ENCODE measurements at places on chromosomes 2 and 18.

- no peak for ATAC-seq
Observed at GRCh38 chr2:239153806-239154591, 246.8 kb downstream of the HDAC4 start.

DNA sequence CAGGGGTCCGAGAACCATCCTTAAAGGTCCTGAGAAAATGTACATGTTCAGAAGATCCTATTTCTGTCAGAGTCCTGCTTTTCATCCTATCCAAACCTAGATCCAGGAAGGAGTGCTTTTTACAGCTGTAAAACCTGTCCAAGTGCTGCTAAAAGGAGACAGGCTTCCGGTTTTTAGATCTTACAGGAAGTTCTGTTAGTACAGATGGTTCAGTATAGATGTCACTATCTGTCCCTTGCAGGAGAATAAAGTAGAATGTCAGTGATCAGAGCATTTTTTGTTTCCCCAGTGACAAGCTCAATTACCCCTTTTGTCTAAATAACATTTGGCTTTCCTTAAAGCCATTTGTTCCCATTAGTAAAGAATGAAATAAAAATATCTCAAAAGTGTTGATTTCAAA, 98.3 kb downstream of the NRP2 start:
- ATAC-seq, result no peak

DNA sequence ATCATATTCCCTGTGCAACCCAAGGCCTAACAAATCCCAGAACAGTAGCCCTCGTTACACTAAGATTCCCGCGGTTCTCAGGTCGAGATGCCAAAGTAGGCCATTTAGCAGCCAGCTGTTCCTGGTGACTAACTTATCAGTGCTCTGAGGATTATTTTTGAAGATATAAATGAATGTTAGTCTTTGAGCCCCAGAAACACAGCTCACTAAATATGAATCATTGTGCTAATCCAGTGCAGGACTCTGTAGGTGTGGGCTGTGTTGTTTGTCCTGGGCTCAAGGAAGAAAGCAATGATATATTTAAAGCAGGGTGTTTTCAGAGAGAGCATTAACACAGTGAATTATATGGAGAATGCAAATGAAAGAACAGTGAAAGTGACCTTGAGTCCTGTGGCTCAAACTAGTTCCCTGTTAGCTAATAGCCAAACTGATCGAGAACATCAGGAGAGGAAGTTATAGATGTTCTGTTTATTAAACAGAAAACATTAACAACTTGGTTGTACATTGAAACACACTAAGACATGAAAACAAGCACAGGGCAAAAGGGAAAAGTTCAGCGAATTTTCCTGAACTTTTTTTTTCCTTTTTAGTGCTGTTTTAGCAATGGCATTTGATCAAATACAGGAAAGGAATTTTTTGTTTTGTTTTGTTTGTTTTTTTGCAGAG, 228.3 kb downstream of the RNF152 start:
- no peak for ATAC-seq

- ATAC-seq, result no peak
Observed at GRCh38 chr2:2825516-2826208, 494.6 kb upstream of the MYT1L start.

- no peak for ATAC-seq
Observed at GRCh38 chr18:22210311-22210754, 40.9 kb downstream of the GATA6 start.

DNA sequence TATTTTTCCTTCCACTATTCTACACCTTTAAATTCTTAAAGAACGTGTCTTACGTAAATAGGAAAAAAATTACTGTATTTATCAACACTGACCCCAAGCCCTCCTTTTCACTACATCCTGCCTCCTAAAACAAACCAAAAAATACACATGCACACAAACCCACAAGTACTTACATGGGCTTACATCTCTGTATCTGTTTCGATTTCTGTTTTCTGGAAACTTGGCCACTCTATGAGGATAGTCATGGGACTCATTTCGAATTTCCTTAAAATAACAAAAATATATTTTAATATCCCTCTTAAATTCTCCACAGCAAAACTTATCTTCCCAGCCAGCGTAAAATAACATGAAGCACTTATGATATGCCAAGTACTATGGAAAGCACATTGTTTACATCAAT, 25.0 kb downstream of the PTPN2 start:
- no peak for ATAC-seq

DNA sequence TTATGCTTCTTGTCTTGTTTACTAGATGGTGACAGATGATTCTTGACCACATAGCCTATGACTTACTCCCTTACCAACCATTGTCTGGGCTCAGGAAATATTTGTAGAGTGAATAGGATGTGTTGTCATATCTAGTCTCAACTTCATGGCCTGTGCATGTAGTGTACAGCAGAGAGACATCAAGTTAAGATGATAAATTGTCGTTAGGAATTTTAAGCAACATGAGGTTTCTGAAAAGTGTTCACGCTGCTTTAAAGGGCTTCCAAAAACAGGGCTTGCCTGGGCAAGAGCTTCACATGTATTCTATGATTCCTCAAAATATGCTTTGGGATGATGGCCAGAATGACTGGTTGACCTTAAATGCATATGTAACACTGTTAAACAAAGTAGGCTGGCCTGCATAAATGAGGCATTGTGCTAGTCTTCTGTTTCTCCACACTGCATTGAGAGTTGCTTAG, 424.0 kb downstream of the RND3 start:
- peak; percentile 89 for ATAC-seq

- no peak for ATAC-seq
Observed at GRCh38 chr2:236061899-236062298, 106.3 kb downstream of the GBX2 start.

DNA sequence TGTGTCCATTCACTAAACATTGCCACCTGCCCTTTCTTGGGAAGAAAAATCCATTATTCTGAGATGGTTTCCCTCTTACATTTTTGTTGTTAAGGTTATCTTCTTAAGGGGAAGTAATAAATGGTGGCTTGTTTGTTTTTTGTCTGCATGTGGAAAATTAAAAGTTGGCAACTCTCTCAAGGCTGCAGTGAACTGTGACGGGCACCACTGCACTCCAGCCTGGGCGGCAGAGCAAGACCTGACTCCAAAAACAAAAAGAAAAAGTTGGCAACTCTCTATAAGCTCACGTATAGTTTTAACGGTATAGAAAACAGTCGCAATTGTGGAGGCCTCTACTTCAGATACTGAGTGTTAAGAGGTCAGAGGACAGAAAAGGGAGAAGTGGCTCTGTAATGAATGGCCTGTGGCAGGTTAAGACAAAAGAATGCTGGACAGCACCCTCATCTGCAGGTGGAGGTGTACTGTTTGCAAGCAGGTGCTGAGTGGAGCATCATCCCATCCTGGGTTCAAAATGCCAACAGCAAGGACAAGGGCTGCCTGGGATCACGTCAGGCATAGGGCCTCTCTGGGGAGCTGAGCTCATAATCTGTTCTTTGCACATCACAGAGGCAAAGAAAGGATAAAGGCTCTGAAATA, 16.7 kb downstream of the L3MBTL4 start:
- ATAC-seq, result no peak

GRCh38 chr2:161997916-161998471, 76.0 kb downstream of the DPP4 start:
- no peak for ATAC-seq

- ATAC-seq, result no peak
Observed at GRCh38 chr18:30684825-30685481, 357.6 kb downstream of the DSC3 start.

- ATAC-seq, result no peak
Observed at GRCh38 chr2:230688490-230688889, 24.2 kb upstream of the CAB39 start.

- no peak for ATAC-seq
Observed at GRCh38 chr2:48016225-48017019, 110.1 kb upstream of the FBXO11 start.

GRCh38 chr2:162012565-162013058, 61.4 kb downstream of the DPP4 start:
- ATAC-seq, result peak; percentile 61

DNA sequence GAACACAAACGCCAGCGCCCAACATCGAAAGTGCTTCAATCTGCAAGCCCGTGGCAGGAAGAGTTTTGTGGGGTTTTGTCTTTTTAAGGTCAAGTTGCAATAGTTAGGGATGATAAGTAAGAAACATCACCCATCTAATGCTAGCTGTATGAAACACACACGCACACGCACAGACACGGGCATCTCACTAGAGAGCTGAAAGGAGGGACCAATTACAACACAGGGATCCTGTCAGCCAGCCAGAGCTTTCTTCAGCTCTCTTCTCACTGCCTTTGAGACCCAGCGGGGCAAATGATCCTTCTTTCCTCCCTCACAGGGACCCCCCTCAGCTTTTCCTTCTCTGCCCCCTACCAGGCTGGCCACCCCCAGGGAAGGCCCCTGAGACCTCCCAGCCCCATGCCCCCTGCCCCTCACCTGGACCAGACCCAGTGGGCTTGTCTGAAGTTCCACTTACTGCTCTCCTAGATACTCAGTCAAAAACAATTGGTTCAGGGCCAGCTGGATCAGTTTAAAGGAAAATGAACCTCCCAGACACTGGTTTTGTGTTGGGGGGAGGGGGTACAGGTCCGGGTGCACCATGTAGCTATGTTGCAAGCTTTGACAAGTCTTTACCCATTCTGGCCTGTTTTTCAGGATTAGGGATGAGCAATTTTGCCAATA, 17.9 kb downstream of the CYP26B1 start:
- ATAC-seq, result no peak

- ATAC-seq, result peak; percentile 26
Observed at GRCh38 chr2:31079665-31080064, 58.6 kb downstream of the GALNT14 start.

- ATAC-seq, result no peak
Observed at GRCh38 chr2:150832686-150833085, 345.2 kb upstream of the RND3 start.

DNA sequence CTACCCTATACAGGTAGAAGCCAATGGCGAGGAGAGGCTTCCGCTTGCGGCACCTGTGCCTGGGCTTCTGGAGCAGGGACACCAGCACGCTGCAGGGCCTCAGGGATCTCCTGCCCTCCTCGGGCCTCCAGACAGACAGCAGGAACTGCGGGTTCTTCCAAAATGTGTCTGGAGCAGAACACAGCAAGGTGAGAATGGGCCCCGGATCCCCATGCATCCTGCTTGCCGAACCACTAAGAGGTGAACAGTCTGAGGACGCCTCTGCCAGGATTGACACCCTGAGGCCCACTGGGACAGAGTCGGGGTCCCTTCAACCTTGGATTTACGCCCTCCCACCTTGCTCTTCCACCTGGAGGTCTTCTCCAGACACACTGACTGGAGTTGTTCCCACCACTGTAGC, 25.4 kb downstream of the CAPN14 start:
- no peak for ATAC-seq

GRCh38 chr2:73075477-73076373, 4.2 kb upstream of the SFXN5 start:
- no peak for ATAC-seq

GRCh38 chr2:177038787-177039484, 173.7 kb upstream of the HNRNPA3 start:
- ATAC-seq, result peak; percentile 54

GRCh38 chr2:189014449-189015138, 40.4 kb downstream of the COL3A1 start:
- ATAC-seq, result peak; percentile 47

DNA sequence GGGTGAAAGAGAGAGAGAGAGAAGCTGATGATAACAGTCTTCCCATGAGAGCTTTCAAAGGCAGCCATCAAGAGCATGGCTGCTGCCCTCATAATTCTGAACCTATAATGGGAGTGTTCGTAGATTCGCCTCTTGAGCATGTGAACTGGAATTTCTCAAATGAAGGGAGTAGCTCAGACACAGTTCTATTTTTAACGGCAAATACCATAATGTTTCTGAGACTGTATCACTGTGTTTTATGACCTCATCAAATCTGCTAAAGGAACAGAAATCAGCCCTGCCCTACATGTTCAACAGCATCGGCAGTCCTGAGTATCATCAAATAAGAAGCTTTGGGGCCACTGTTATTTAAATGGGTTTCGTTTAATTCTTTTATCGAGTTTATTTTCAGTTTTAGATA, 645.6 kb downstream of the GALR1 start:
- no peak for ATAC-seq

DNA sequence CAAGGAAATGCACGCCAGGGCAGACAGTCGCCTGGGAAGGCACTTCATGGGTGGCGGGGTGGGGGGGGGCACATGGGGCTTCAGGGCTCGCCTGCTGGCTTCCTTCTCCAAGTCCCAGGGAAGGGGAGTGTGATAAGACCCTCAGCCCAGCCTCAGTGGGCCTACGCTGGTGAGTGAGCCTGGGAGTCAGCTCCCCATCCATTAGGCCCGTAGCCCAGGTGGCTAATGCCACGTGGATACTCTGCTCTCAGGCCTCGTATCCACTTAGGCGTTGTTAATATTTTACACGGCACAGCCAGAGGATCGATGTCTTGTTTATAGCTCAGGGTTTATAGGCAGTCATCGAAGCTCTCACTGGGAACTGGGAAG, 47.1 kb downstream of the KCNIP3 start:
- ATAC-seq, result no peak

GRCh38 chr2:120754067-120754960, 18.6 kb downstream of the GLI2 start:
- peak; percentile 75 for ATAC-seq

GRCh38 chr2:32864334-32865111, 82.2 kb upstream of the LTBP1 start:
- peak; percentile 81 for ATAC-seq

GRCh38 chr18:5419030-5419429, 123.5 kb upstream of the ZBTB14 start:
- ATAC-seq, result no peak

DNA sequence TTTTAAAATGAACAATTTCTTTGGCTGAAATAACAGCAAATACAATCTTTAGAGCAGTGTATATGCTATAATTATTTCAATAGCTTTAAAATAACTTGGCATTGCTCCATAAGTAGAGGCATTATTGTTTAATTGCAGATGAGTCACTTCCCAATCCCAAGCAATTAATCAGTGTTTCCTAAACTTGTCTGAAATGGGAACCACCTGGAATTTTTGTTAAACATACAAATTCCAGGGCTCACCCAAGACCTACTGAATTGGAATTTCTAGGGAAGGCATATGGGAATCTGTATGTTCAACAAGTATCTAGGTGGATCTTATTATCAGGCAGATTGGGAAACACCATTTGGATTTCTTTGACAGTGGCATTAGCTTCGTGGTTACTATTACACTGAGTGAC, 27.1 kb upstream of the FMNL2 start:
- ATAC-seq, result no peak

DNA sequence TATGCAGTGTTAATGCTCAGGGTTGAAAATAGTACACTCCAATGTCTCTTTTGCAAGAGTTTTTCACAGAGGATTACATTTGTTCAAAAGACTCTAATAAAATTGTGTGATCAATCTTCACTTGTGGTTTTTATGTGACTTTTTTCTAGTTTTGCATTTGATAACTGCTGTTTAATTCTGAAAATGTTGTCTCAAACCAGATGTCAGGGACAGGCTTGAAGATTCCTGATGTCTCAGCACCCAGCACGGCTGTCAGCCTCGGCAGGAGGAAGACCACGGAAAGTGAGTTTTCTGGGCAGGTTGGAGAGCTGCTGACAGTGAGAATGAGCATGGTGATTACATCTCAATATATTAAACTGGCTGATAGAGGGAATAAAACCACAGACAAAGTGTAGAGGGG, 9.1 kb downstream of the SOX11 start:
- ATAC-seq, result no peak

- ATAC-seq, result no peak
Observed at GRCh38 chr18:3057526-3057925, 44.6 kb upstream of the LPIN2 start.
